ENCODE measurements at places on chromosomes 6 and 20.

DNA sequence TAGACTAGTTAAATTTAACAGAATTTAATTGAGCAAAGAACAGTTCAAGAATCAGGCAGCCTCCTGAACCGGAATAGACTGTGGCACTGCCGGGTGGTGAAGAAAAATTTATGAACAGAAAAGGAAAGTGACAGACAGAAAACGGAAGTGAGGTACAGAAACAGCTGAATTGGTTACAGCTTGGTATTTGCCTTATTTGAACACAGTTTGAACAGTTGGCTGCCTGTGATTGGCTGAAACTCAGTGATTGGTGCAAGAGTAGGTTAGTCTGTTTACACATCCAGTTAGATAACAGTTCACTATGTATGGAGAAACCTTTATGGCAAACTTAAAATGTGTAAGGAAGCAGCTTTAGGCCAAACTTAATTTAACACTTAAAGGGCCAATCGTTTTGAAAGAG is 116.0 kb upstream of the CITED2 start:
- peak; percentile 60 for DNase-seq

- DNase-seq: no peak
Observed at GRCh38 chr6:7145885-7146828, 38.4 kb downstream of the RREB1 start.

- DNase-seq: no peak
Observed at GRCh38 chr20:40948465-40949267, 80.0 kb upstream of the TOP1 start.

- DNase-seq: peak; percentile 6
Observed at GRCh38 chr6:86192123-86192522, 549.4 kb upstream of the SYNCRIP start.

DNA sequence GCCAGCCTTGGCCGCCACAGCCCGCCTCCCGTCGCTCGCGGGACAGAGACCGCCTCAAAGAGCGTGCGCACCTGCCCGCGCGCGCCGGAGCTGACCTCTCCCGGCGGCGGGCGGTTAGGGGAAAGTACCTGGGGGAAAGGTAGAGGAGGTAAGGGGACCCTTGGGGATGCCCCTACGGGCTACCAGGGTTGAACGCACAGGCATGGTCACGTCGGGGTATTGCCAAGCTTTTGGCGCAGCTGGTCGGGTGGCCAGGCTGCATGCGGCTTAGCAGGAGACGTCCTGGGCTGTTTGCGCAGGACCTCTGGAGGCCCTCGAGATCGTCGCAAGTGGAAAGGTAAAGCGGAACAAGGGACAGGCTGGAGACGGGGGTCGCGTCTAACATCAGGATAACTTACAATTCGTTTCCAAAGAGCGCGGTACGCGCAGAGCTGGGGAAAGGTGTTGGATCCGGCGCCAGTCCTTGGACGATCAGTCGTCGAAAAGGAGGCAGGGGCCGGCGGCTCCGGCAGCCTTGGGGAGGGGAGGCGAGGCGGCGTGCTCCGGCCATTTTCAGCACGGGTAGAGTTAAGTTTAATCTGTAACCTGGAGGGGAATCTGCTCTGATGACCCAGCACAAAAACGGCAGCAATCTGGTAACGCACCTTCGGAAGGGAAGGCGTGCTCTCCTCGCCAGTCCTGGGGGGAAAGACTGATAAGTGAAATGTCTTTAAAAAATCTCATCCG is 9.0 kb downstream of the GNAS-AS1 start:
- no peak for DNase-seq

DNA sequence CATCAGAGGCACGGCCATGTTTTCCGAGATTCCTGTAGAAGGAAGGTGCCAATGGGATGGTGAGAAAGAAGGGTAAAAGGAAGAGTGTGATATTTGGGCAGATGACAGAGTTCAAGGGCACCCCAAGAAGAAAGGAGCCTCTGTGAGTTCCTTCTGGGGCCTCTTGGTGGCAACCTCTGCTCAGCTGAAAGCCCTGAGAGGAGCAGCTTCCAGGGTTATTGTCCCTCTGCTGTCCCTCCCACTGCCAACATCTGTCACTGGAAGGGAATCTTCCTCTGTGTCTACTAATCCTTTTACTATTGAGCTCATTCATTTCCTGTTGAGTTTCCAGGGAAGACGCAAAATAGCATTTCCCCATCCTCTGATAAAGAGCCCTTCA is 40.0 kb upstream of the KCNK16 start:
- DNase-seq: no peak

DNA sequence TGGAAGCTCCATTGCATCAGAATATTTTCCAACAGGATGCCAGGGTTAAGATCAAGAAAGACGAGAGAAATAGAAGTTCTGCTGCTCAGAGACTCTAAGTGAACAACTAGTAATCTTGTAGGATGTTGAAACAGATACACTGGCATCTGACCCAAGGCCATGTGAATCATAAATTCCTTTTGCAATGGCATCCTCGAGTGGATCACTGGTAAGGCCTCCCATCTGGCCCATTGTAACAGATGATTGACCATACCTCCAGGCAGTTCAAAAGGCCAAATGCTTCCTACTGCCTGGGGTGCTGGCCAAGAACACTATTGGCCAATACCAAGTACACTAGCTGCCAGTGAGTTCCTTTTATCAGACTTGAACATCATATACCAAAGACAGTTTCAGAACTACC is 9.9 kb upstream of the SLC17A3 start:
- no peak for DNase-seq

Measured in HuH-7 (cell line).